ENCODE measurements at places on chromosomes 11 and 22. TPM values are rescaled to one million over a fixed set of nuclear protein-coding genes. Genes with fewer than 3 reads are reported as not detected.

DNA sequence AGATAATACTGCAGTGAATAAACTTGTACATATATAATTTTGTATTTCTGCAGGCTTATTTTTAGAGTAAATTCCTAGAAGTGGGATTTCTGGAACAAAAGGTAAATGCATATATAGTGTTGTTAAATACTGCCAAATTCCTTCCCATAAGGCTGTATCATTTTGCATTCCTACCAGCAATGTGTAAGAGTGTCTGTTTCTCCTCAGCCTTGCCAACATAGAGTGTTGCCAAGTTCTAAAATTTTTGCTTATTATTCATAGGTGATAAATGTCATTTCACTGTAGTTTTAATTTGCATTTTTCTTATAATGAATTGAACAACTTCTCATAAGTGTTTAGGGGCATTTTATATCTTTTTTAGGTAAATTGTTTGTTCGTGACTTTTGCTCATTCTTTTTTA is 174.2 kb upstream of the ZBED5 start:
- DNase-seq, result no peak

DNA sequence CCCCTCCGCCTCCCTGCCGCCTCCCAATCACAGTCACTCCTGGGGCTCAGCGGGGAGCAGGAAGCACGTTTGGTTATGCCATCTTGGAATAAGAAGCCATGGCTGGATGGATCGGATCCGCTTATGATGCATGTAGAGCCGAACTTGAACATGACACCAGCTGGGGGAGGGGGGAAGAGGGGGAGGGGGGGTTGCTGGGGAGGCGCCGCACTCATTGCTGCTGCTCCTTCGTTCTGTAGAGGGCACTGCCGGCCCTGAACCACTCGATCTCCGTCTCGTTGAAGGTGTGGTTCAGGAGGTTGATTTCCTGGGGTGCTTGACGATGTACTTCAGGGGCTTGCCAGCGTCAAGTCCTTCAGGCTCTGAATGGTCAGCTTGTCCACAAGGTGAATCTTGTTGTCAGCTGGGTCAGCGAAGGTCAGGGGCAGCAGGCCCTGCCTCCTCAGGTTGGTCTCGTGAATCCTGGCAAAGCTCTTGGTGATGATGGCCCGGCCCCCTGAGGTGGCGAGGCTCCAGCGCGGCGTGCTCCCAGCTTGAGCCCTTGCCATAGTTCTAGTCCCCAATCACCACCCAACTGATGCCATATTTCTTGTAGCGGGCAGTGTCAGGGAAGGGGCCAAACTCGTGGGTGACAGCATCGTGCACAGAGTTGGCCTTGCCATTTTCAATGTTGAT is 476.9 kb upstream of the ISX start:
- DNase-seq, result no peak

Gene STX3
- 4.2 TPM for polyA plus RNA-seq

Gene TPH1
- polyA plus RNA-seq, result 0.06 TPM
